AG08395 (cell line): ENCODE measurements at places on chromosomes 7 and 10.

- no peak for DNase-seq
Observed at GRCh38 chr7:84971360-84971759, 215.5 kb downstream of the SEMA3D start.

DNA sequence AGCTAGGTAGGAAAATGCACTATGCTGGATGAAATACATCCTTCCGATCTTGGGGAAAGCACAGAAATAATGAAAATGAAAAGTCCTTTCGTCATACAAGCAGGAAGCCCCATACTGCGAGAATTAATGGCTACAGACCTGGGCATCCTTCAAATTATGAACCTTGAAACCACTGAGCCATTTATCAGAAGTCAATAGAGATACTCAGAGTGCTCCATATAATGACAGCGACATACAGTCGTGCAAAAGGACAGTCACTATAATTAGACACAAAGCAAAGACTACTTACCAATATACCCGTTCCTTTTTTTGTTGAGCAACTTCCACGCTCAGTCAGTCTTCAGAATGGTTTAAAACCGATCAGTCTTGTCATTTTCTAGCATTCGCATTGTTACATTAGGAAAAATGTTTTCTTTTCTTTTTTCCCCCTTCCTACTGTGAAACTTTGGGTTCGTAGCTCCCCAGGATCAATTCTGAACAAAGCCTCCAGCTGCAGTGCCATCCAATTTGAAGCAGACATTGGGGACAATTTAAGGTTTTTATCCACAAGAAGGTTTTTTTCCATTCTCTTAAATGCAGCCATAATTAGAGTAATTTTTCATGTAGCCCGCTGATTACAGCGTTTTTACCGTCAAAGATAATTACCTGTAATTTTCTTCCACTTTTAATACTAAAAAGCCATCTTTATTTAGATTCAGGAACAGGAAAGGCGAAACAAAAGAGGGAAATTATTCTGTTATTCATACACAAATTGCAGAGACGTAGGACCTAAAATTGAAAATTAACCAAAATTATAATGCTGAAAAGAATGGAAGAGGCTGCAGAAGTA lies 6.4 kb downstream of the DLX6 start:
- no peak for DNase-seq

DNA sequence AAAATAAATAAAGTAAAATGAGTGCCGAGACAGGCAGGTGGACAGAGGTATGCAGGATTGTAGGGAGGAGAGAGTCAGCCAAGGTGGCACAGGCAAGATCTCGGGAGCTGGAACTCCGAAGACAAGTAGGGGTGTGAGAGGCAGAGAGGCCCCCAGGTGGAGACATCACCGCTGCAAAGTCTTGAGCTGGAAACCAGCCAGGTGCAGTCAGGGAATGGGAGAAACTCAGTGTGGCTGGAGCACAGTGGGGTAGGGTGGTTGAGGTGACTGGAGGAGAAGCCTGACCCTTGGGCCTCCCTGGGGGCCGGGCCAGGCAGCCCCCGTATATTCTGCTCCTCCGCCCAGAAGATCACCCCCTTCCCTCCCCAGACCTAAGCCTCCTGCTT lies 4.2 kb downstream of the EPHB4 start:
- no peak for DNase-seq

DNA sequence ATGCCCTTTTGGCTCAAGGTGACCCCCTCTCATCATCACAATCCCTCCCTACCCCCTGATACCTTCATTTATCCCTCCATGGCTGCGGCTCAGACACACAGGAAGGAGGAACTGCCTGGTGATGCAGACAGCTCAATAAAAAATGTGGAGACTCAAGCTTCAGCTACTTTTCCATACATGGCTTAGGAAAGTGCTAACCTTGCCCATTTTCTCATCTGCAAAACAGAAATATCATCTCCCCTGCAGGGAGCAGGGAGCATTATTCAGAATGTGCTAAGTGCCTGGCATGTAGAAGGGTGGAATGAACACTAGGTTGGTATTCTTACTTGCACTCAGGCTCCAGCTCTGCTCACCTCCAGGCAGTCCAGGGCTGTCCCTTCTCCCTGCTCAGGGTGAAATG lies 23.8 kb downstream of the CXCL12 start:
- peak; percentile 53 for DNase-seq

DNA sequence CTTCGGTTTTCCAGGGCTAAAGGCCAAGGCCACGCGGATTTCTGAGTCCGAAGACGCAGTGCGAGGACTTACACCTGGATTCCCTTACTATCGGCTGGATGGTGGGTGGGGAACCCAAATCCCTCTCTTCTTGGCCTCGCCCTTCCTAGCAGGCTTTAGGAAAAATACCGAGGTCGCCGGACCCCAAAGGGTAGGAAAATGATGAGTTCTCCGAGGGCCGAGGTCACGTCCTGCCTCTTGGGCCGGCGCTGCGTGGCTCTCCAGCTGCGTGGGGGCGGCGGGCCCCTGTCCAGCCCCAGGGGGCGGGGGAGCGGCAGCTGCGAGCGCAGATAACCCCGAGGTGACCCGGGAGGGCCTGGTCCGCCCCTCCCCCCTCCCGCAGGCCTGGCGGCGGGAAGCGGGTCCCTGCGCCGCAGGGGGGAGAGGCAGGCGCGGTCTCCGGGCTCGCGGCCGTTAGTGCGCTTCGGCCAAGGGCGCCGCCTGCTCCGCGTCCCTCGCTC lies 805 bp upstream of the HMX3 start:
- DNase-seq, result no peak

DNA sequence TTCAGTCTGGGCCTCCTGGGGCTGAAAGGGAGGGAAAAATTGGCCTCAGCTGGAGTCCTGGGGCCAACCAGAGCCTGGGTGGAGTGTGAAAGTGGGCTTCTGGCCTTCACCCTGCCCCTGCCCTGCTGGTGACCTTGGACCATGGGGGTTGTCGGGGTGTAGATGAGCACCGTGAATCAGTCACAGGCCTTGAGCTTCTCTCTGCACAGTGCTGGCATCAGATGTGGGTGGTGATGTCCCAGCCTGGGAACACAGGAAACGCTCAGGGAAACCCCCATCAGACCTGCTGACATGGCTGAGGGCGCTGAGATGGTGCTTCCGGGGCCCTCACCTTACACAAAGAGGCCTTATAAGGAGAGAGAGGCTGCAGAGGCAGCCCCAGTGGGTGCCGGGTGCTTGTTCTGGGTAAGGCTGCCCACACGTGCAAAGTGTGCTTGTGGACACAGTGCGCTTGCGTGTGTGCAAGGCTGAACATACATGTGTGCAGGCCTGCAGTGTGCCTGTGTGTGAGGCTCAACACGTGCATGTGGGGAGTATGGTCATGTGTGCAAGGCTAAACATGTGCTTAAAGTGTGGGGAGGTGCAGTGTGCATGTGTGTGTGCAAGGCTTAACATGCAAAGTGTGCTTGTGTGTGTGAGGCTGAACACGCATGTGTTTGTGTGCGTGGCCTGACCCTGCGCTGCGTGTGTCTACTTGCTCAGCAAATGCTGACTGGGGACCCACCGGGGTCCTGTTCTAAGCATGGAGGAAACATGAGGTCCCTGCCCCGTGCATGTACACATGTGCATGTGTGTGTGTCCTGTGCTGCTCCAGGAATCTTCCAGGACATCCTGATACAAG lies 6.5 kb downstream of the ARPC1B start:
- DNase-seq, result no peak

DNA sequence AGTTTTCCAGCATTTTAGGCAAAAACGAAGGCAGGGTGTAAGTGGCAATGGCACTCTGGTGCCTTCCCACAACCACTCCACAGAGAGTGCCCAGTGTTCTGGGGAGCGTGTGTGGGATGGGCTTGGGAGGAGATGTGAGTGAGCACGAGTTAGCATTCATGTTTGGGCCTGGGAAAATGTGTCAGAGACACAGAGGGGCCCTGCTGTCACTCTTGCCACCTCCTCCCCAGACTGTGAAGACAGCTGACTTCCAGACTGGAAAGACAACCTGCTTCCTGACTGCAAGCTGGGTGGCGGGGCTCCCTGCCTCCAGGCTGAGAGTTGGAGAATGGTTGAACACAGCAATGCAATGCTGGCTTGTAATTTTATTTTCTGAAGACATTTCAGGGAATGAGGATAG lies 454.5 kb upstream of the ZMIZ1 start:
- no peak for DNase-seq

DNA sequence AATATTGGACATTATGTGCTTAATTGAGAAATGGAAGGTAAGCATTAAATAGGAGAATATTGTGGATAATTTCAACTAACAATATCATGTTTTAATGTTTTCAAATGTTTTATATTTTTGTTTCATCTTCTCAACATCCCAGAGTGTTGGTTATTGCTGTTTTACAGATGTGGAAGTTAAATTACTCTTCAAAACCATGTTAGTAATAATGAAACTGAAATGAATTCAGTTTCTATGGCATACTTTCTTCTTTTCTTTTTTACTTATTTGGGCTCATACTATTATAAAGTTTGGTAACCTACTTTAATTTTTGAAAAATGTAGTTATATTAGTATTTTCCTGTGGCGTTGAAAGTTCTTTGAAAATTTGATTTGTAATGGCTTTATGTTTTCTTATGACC lies 4.2 kb downstream of the GLRX3 start:
- no peak for DNase-seq

DNA sequence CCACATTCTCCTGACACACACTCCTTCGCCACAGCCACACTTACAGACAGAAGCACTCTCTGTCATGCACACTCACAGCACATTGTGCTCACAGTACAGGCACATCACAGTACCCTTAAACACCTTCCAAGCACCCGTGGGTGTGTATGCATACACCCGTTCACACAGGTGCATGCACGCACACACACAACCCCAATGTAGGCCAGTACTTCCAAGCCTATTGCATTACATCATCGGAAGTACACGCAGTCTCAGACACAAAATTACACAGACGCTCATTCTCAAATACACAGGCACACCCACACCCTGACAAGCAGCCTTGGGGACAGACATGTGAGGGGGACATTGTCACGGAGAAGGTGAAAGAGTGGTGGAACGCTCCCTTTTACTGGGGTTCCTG lies 11.1 kb downstream of the KAZALD1 start:
- no peak for DNase-seq

DNA sequence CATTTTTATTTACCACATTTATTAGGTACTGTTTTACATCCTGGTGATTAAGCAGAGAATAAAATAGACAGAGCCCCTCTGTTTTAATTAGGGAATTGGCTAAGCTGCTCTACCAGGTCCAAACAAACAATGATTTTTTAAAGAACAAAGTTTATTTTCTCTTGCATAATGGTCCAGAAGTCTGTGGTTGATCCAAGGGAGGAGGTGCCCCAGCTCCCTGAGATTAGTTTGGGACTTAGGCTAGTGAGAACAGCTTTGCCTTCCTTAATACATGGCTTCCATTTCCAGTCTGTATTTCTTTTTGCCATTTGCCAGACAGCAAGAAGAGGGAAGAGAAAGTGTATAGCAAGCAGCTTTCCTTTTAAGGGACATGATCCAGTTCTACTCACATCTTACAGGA lies 2.9 kb upstream of the MIOS start:
- DNase-seq, result no peak

DNA sequence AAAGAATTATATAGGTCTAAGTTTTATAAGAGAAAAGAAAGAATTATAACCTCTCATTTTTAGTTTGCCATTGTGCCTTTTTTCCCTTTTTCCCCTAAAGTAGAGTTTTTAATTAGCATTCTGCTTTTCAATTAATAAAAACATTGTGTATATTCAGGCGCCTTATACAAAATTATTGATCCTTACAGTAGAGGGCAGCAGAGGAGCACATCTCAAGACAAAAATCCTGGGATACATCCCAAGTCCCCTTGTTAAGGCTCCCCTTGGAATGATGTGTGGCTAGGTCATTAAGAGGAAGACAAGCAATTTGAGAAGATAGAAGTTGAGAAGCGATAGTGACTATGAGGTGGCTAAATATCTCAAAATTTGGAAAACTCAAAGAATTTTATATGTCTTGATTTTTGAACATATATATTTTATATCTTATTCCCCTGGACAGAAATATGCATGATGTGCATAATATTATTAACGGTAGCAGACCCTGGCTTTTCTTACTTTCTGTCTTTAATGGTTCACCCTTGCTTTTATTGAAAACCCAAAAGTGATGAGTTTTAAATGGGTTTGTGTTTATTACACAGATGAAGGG lies 19.1 kb upstream of the TPK1 start:
- peak; percentile 28 for DNase-seq

GRCh38 chr7:42135728-42136127 lies 101.3 kb downstream of the GLI3 start:
- no peak for DNase-seq

GRCh38 chr7:47332681-47333553 lies 249.0 kb downstream of the TNS3 start:
- DNase-seq, result no peak

- no peak for DNase-seq
Observed at GRCh38 chr10:14667781-14668180, 106.9 kb downstream of the FAM107B start.

GRCh38 chr10:105243825-105244224 lies 602.7 kb downstream of the SORCS3 start:
- no peak for DNase-seq

GRCh38 chr7:88344956-88345832 lies 38.5 kb upstream of the STEAP4 start:
- DNase-seq, result peak; percentile 13

GRCh38 chr7:3453398-3453797 lies 152.3 kb downstream of the SDK1 start:
- DNase-seq, result no peak

- no peak for DNase-seq
Observed at GRCh38 chr7:23000597-23001360, 13.2 kb downstream of the HYCC1 start.

DNA sequence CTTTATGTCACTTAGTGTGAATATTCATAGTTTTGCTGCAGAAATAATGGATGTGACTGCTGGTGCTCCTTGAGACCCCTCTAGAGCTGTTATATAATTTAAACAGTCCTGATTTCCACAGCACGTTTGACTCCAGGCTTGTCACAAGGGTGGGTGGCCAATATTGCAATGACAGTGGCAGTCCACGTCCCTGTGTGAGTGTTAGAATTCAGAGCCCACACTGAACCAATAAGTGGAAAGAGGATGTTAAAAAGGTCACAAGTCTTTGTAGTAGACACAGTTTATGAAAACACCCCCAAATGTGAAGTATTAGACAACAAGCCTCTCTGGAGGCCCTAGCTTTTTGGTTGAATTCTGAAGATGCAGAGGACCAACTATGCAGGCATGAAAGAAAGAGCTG lies 2.0 kb downstream of the PPP1R17 start:
- DNase-seq, result no peak

DNA sequence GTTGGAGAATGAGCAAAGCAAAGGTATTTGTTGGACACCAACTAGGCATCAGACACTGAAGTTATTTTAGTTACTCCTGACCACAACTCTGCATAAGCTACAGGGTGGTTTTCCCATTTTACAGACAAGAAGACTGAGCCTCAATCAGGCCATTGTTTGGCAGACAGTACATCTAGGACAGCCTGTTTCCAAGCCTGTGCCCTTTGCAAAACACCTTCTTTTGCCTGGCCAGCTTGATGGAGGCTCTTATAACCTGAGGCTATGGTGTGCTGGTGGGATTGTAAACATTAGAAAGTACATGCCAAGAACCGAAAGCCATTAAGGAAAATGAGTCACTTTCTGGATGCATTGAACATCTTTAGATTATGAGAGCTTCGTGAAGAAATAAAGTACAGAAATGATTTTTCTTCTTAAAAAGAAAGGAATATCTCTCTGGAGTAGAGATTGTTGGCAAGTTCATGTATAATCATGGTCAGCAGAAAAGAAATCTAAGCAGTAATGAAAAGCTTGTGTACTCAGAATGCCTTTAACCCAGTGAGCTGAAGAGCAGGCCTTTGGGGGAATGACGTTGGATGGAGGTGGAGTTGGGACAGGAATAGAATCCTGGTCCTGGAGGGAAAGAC lies 140.6 kb downstream of the KIAA1217 start:
- DNase-seq, result no peak
